Sciatic nerve (tissue), 2 donors: ENCODE measurements at places on chromosomes 6 and 20. TPM values are rescaled to one million over a fixed set of nuclear protein-coding genes. Genes with fewer than 3 reads are reported as not detected.

The BMP7 gene
- 17.3 TPM for total RNA-seq

The MUC22 gene
- total RNA-seq, result not detected

The PPP1R14C gene
- 0.27 TPM for total RNA-seq

DNA sequence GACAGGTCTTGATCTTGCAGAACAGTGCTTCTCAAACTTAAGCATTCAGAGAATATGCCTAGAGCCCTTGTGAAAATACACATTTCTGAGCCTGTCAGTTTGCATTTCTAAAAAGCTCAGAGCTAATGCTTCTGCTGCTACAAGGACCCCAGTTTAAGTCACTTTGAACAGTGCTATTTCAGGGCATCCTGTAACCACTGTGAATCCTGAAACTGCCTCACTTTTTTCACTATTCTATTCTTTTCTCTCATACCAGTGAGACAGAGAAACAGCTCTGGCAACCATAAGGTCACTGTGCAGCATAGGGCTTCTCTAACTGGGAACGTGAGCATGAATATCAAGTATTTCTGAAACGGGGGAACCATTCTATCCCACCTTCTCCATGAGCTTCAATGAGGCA lies 51.2 kb downstream of the LGSN start:
- DNase-seq, result no peak

DNA sequence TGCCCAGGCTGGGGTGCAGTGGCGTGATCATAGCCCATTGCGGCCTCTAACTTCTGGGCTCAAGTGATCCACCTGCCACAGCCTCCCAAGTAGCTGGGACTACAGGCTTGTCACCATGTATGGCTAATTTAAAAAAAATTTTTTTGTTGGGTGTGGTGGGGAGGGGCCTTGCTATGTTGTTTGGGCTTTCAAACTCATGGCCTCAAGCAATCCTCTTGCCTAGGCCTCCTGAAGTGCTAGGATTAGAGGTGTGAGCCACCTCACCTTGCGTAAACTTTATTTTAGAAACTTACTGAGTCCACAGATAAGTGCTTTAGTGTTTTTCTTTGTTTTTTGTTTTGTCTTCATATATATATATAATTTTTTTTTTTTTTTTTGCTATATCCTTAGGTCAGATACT lies 9.1 kb downstream of the SMAP1 start:
- no peak for DNase-seq

GRCh38 chr6:78746457-78746856 lies 120.9 kb upstream of the IRAK1BP1 start:
- no peak for DNase-seq

DNA sequence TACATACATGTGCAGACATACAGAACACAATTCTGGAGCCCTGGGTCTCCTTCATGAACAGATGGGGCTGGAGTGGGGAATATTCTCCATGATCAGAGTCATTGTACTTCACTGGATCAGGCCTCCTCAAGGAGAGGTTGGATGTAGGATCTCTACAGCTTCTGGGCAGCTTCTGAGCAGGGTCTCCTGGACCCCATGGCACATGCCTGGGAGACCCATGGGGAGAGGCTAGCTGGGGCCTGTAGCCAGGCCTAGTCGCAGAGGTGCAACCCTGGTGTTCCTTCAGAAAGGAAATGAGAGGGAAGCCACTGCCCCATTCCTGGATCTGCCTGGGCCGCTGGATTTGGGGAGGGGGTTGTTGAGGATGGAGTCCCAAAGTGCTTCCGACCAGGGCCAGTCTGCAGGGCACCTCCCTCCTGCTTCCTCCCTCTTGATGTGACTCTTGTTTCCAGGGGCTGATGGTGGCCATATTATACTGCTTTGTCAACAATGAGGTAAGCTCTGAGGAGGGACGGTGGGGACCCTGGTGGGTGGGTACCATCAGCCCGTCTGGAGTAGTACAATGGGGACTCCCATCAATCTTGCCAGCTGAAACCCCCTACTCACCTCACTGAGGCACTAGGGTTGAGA lies 31.8 kb downstream of the GLP1R start:
- DNase-seq, result no peak

- no peak for DNase-seq
Observed at GRCh38 chr6:9455864-9456658, 958.8 kb downstream of the TFAP2A start.

DNA sequence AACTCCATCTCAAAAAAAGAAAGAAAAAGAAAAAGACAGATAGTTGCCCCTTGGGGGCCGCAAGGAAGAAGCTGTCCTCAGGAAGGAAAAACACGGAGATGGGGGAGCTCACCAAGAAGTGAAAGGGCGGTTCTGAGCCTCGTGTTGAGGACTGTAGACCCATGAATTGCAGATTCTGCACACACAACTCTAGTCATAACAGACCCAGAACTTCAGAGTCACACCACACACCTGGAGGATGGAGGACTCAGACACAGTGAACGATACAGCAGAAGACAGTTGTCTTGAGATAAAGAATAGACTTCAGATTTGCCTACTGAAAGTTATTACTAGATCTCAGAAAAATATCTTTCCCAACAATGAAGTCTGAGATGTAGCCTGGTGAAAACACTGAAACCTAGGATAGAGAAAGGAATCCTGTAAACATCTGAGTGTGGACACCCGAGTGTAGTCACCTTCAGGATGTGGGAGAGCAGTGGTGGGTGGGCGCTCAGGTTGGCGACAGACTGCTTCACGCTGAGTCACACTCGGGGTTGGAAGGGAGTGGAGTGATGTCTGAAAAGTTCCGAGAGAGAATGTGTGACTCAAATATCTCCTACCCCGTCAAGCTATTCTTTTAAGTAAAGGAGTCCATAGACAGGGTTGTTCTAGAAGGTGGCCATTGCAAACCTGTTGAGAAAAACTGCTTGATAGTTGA lies 88.1 kb downstream of the MAP3K4 start:
- no peak for DNase-seq

DNA sequence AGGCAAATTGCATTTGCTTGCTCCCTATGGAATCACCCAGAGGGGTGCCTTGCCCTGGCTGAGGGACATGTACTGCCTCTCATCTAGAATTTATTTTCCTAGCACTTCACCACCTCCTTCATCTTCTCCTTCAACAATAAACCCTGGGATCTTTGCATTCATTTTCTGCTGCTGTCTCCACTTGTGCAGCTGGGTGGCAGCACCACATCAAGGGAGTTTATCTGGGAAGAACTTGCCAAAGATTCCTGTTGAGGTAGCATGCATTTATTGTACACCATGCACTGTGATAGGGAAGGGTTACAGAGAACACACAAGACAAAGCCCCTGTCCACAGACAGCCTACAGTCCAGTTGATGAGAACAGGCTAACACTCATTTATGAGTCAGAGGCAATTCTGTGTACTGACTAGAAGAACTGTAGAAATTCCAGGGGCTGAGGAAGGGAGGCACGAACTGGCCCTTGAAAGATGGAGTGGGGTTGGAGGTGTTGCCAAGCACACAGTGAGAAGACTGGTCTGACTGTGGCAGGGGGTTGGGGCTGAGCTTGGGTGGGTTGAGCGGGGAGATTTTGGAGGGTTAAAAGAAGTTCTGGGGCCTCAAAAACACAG lies 17.5 kb downstream of the C20orf173 start:
- DNase-seq, result no peak

DNA sequence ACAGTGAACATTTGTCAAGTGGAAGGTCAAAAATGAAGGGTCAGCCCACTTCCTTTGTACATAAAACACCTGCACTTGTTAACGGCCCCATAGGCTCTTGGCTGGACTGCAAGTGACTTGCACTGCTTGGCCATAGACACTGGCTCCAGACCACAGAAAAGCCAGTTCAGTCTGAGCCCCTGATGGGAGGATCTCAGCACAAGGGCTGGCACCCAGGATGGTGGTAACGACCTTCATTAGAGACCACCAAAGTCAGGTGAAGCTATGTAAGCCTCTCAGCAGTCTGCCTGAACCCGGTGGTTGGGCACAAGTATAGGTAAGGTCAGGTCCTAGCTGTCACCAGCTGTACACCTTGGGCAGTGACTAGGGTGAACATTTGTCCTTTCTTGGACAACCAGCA lies 16.1 kb downstream of the PLAGL2 start:
- no peak for DNase-seq

GRCh38 chr20:11234608-11235007 lies 560.8 kb upstream of the JAG1 start:
- no peak for DNase-seq

DNA sequence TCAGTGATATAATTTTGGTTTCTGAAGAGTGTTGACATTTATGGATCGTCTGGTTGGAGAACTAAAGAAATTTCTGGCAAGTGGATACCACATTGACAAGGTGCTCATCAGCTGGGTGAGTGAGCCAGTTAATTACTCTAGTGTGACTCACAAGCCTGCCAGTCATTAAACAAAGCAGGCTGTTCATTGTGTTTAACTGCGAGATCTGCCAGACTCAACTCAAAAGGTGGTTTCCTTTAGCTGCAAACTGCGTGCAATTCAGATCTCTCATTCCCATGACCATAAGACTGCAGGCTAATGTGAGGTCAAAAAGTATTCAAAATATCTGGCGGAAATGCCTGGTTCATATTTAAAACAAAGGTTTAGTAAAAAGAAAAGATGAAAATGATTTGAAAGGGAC lies 32.5 kb upstream of the IYD start:
- DNase-seq, result no peak

DNA sequence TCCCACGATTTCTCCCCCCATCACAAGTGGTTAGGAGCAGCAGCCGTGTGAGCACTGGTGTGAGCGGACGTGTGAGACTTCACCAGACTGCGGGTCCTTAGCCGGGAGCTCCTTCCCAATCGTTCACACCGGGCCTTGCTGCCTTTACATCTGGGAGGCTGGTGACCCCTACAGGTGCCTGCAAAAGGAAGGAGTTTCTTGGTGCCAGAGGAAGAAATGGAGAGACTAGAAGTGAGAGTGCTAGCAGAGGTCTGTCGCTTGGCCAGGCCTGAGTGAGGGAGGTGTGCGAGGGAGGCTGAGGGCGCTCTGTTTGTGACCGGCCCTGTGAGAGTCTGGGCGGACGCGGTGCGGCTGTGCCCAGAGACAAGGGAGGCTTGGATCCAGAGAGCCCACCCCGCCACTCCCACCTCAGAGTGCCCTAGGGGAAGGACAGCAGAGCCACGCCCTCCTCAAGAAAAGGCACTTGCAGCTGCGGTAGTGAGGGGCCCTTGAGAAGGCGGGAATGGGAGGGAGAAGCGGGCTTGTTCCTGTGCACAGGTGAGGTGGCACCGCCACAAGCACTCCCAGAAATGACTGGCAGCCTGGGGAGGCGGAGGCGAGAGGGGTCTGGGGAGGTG lies 10.0 kb upstream of the ARMC2 start:
- DNase-seq, result no peak

DNA sequence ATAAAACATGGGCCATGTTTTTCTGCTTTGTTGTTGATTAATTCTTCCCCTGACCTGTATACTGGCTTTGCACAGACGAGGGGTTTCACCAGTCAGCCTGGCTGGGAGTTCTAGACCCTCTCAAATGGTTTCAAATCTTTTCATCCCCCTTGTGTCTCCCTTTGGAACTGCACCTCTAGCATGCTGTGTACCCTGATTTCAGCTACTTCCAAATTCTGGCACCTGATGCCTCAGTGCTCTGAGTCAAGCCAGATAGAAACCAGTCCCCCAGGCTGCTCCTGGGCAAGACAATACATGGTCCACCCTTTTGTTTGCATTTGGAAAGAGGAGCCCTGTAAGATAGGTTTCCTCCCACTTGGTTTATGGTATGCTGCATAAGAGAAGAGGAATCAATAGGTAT lies 290.2 kb downstream of the BTBD3 start:
- DNase-seq, result no peak
